Left cardiac atrium (tissue), 4 donors: ENCODE measurements at places on chromosomes 16 and 17. TPM values are rescaled to one million over a fixed set of nuclear protein-coding genes. Genes with fewer than 3 reads are reported as not detected.

- no peak for DNase-seq
Observed at GRCh38 chr17:4364622-4365041, 1.8 kb downstream of the UBE2G1 start.

DNA sequence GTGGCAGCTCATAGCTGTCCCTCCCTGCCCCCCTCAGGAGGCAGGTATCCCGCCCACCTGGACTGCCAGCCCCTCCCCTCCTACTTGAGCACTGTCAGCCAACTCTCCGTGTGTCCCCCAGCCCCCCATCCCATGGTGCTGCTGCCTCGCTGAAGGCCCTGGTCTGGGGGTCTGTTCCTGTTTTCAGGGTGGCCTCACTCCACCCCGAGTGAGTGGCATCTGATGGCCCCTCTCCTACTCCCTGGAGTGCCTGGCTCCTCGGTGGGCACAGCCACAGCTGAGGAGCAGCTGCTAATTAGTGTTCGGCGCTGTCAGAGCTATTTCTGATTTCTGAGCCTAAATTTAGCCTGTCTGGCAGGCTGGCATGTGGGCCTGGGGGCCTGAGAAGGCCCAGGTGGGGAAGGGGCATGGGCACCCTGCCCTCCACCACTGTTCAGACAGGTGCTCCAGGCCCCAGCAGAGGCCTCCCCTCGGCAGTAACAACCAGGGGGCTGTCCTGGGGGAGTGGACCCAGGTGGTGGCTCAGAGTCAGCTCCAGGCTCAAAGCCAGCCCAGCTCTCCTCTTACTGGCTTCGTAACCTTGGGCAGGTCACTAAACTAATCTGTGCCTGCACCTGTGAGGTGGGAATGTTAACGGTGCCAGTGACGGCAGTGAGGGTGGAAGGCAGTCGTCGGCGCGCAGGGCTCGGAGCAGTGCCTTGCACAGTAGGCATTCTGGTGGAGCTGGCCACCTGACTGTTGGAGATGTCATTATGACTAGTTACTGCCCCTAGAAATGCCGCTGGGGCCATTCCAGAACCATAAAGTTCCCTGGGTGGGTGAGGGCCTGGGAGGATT lies 6.5 kb downstream of the FMNL1 start:
- DNase-seq, result no peak

DNA sequence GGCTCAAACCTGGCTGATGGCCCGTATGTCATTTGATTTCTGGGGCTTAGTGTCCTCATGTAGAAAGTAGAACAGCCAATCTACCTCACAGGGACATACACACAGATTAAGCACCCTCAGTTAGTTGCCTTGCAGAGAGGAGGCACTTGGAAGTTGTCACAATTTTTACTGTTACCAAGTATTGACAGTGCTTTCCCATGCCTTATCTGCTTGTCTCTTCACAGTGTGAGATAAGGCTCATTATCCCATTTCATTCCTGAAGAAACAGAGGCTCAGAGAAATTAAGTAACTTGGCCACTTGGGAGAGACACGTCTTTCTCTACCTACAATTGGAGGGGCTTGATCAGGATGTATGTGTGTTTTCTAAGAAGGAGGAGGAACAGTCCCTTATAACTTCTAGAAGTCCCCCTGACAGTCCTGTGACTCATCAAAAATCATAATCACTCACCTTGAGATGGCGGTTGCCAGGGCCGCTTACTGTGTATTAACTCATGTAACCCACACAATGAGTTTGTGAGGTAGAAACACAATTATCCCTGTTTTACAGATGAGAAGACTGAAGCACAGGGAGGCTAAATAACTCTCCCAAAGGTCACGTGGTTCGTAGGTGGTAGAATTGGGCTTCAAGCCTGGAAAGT lies 56.9 kb upstream of the LHX1 start:
- no peak for DNase-seq

DNA sequence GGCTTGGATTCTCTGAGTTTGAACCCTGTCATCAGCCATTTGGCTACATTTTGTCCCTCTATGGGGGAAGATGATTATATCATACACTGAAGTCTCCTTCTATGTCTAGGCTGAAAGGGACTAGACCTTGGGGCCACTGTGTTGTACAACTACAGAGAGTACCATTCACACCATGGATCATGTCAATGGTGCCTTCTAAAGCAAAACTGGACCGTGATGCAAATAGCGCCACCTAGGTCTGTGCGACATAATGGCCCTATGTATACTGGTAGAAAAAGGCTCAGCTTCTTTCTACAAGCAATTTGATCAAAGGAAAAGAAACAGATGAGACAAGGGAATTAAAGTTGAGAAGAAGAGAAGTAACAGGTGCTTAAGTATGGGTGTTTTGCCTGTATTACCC lies 100.7 kb downstream of the LYRM1 start:
- peak; percentile 23 for DNase-seq

- no peak for DNase-seq
Observed at GRCh38 chr17:42833767-42834422, 698 bp downstream of the PSME3 start.

GRCh38 chr17:63833026-63833740 lies 5.7 kb upstream of the FTSJ3 start:
- no peak for DNase-seq

DNA sequence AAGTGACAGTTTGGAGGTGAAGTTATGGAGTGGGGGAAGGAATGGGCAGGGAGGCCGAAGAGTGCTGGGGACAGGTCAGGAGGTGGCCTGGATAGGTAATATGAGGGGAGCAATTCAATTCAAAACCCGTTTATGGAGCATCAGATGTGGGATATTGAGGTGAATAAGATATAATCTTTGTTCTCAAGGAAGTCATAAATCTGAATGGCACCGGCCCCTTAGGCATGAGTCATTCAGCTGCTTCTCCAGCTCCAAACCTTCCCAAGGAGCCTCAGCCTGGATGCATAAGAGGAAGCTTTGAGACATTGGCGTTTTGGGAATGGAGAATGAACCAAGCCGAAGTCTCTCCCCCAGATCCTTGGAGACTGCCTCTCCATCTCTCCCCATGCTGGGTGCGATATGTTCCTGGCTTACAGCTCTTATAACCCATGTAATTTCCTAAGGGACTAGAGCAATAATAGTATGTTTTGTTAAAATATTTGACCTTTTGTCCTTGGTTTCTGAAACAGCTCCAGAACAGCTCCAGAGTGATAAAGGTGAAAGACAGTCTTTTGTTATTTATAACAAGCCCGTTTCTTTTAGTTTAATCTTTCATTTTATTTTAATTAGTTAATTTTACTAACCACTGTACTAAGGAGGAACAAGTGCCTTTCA lies 1.7 kb downstream of the TUBG2 start:
- no peak for DNase-seq

DNA sequence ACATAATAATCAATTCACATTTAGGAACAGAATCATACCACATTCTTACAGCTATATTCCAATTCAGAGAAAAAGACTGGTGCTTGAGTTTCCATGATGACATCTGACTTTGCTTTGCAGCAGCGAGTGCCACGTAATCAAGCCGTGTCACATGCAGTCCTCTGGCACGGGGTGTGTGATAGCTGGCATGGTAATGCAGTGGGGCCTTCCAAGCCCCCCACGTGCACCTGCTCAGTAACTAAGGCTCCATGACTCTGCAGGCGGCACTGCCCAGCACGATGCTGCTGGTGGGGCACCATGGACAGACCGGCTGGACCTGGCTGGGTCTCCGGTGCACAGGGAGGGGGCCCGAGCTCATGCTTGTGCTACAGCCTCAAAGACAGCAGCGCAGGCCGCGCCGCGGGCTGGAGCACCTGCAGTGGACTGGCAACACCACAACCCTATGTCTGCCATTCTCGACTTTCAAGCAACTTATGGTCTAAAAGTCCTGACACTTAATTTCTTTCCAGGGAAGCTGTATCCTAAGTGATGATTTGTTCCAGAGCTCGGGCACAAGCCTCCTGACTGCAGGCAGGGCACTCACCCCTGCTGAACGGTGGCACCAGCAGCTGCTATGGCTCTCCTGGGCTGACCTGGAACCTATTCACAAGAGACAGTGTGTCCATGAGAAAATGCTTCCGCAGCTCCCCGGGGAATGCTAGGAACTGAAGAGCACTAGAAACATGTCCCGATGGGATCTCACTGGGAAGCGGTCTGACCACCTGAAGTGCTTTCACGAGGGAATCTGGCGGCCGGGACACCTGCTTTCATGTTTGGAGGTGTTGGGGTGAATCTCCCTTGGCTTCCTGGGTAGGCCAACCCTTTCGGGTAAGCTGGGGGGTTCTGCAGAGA lies 99.5 kb upstream of the DNAH17 start:
- no peak for DNase-seq

DNA sequence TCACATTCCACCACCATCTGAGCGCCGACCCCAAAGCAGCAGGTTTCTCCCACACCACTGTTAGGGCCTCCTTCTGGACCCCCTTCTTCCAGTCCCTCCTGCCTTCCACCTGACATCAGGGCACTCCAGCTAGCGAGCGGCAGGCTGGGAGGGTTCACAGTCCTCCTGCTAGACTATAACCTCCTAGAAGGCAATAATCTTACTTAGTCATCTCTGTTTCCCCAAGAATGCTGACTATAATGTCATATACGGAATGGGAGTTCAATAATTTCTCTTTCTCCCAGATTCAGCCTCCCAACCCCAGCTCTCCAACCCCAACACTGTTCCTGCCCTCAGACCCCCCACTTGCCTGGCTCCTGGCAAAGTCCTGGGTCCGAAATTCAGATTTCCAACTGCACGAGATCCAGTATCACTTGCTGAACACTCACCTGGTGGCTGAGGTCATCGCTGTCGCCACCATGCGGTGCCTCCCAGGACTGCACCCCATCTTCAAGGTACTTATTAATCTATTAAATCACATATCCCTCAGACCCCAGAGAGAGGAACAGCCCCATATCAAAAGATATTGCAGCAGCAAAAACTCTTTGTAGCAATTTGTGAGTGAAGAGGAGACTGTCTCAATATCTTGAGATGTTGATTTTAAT lies 5.6 kb downstream of the ALOX12 start:
- no peak for DNase-seq

DNA sequence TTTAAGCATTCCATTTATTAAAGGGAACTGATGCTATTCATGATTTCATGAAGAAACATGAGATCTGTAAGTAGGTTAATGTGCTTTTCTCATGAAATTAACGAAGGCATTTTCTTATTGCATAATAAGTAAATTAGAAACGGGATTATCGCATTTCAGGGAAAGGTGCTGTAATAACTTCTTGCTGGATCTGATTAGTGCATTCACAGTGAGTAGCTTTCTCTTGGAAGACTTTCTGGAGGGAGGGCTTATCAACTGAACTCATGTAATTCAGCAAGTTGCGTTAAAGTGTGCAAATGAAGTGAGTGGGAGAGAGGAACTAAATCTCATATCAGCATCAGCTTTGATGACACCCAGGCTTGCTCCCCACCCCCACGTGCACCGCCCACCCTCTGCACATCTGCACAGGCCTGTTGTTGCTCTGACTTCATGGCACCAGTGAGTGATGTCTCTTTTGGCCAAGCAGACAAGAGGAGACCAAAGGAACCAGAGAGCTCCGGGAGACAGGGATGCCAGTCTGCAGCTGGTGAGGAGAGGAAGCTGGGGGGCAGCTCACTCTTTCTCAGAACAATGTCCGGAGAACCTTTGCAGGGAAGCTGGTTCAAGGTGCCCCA lies 26.3 kb upstream of the GAS7 start:
- DNase-seq, result no peak

DLX3 gene
- not detected for total RNA-seq

NUPR1 gene
- total RNA-seq, result 49.3 TPM

LGALS9B gene
- total RNA-seq, result not detected

ZG16 gene
- not detected for total RNA-seq

MARCHF10 gene
- not detected for total RNA-seq

DCTPP1 gene
- total RNA-seq, result 35.1 TPM

OTOP3 gene
- not detected for total RNA-seq

MARVELD3 gene
- total RNA-seq, result not detected

KCNH6 gene
- not detected for total RNA-seq
